GM04503 (cell line): ENCODE measurements at places on chromosomes 1 and 21.

- no peak for DNase-seq
Measured at GRCh38 chr21:42662430-42663199, 9.2 kb downstream of the PDE9A start.

GRCh38 chr1:228059634-228060457, 22.7 kb upstream of the ARF1 start:
- DNase-seq: no peak

GRCh38 chr1:40423264-40423642, 27.0 kb upstream of the ZFP69B start:
- no peak for DNase-seq

- DNase-seq: no peak
Measured at GRCh38 chr21:34343347-34343746, 20.5 kb upstream of the KCNE2 start.

- no peak for DNase-seq
Measured at GRCh38 chr1:102842606-102843005, 265.7 kb downstream of the COL11A1 start.

DNA sequence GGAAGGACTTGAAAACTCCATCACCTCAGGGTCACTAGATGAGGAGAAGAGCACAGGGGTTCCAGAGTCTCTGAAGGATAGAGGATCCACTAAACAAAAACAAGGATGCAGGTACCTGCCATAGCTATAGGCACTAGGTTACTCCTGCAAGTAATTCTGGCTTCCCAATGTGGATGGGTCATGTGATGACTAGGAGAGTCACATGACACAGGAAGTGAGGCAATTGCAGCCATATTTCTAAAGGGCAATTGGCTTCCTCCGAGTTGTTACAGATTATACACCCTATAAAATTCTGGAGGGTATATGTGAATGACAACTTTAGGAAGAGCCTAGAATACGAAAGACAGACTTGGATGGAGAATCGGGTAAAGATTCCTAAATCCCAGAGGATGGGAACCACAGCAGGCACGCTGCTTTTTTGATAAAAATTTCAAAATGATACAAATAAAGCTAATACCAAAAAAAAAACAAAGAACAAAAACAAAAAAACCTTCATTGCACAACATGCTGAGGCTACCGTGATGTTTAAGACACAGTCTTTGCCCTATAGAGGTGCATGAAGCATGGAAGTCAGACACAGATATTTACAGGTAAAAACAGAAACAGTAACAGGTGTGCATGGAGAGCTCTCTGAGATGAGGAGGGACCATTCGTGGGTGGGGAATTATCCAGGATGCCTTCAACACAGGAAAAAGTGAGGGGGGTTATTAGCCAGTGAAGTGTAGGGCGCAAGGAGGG, 10.5 kb downstream of the MTX1 start:
- DNase-seq: no peak

DNA sequence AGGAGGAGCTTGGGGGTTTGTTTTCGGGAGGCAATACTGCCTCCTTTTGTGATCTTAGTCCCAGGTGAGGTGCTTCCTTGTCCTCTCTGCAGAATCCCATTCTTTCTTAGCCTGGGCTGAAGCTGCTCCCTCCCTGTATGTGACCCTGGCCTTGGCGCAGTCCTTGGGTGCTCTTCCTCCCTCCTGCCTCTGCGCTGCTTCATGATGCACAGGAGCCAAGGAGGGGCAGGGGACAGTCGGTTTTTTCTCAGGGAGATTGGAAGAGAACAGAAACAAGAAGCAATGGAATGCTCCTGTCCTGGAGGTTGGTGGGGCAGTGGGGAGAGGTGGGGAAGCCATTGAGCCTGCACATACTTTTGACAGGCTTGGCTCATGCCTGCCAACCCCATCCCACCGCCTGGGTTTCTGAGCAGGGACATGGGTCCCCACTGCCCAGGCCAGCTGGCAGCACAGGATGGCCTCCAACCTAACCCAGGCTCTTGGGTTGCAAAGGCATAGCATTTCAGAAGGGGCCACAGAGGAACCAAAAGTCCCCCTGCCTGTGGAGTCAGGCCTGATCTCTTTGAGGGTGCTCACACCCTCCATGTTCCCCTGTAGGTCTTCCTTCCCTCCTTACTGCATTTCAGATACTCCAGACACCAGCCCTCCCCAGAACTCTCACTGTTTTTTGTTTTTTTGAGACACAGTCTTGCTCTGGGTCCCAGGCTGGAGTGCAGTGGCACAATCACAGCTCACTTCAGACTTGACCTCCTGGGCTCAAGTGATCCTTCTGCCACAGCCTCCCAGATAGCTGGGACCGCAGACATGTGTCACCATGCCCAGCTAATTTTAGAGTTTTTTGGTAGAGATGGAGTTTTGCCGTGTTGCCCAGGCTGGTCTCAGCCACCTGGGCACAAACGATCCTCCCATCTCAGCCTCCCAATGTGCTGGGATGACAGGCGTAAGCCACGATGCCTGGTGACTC, 16.1 kb downstream of the IL6R start:
- no peak for DNase-seq

DNA sequence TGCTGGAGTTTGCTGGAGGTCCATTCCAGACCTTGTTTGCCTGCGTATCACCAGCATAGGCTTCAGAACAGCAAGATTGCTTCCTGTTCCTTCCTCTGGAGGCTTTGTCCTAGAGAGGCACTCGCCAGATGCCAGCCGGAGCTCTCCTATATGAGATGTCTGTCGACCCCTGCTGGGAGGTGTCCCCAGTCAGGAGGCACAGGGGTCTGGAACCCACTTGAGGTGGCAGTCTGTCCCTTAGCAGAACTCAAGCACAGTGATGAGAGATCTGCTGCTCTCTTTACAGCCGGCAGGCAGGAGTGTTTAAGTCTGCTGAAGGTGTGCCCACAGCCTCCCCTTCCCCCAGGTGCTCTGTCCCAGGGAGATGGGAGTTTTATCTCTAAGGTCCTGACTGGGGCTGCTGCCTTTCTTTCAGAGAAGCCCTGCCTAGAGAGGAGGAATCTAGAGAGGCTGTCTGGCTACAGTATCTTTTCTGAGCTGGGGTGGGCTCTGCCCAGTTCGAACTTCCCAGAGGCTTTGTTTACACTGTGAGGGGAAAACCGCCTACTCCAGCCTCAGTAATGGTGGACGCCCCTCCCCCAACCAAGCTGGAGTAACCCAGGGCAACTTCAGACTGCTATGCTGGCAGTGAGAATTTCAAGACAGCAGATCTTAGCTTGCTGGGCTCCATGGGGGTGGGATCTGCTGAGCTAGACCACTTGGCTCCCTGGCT, 205.0 kb downstream of the GPR52 start:
- no peak for DNase-seq

GRCh38 chr1:24009406-24009805, 29.3 kb upstream of the SRSF10 start:
- no peak for DNase-seq

DNA sequence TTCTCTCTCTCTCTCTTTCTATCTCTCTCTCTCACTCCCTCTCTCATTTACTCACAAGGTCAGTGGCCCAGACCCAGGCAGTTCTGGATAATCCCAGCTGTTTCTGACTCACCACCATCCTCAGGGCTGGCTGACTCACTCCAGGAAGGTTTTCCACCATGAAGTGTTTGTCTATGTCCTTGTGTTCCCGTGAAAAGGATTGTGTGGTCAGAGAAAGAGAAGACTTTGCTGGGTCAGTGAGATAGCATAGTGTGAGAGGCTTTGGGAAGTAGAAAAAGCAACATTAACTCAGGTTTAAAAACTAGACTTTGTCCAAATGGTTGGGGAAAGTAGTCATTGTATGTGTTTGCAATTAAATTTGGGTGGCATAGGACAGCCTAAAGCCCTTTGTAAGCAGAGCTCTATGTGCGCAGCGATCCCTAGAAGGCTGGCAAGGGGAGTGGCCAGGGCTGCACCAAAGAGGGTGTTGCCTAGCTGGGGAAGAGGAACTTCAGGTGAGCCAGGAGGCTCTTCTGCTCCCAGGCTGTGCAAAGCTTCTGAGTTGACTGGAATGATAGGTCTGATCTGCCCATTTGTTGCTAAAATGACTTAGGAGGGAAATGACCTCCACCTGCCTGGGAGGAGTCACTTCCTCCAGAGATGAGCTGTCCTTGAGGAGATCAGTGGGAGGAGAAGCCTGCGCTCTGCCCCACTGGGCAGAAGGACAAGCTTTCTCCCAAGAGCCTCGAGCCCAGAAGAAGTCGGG, 4.9 kb upstream of the CAPN2 start:
- peak; percentile 97 for DNase-seq

DNA sequence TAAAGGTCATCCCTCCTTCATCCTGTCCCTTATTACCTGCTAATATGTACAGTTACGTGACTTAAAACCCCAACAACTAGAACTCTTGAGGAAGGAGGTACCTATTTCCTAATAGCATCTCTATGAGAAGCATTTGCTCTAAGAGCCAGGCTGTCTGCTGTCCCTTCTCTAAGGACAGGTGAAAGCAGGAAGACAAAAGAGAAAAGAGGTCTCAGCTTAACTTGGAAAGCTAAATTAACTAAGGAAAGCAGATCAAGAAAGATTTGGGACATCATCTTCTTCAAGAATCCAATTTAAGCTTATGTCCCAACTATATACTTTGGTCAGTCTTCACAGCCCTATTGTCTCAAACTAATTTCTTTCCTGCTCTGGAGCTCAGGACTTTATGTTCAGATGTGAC, 2.9 kb downstream of the EGLN1 start:
- no peak for DNase-seq

DNA sequence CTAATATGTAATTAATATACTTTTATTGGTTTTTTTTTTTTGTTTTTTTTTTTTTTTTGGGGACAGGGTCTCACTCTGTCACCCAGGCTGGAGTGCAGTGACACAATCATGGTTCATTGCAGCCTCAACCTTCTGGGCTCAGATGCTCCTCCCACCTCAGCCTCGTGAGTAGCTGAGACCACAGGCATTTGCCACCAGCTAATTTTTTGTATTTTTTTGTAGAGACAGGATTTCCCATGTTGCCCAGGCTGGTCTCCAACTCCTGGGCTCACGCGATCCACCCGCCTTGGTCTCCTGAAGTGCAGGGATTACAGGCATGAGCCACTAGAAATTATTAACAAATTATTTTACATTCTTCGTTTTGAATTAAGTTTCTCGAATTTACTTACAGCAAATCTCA, 16.8 kb upstream of the POGZ start:
- peak; percentile 53 for DNase-seq

DNA sequence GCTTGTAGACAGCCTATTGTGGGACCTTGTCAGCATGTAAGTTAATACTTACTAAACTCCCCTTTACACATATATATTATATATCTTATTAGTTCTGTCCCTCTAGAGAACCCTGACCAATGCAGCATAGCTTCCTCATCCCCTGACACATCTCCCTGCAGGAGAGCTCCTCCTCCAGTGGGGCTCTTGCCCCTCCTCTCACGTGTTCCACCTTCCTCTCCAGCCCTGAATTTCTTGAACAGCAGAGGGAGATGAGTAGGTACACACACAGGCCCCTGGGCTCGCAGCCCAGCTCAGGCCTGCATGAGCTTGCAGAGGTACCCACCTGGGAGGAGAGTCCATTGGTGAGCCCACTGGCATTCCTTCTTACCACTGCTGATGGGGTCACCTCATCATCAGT, 27.3 kb upstream of the GOLT1A start:
- DNase-seq: no peak

DNA sequence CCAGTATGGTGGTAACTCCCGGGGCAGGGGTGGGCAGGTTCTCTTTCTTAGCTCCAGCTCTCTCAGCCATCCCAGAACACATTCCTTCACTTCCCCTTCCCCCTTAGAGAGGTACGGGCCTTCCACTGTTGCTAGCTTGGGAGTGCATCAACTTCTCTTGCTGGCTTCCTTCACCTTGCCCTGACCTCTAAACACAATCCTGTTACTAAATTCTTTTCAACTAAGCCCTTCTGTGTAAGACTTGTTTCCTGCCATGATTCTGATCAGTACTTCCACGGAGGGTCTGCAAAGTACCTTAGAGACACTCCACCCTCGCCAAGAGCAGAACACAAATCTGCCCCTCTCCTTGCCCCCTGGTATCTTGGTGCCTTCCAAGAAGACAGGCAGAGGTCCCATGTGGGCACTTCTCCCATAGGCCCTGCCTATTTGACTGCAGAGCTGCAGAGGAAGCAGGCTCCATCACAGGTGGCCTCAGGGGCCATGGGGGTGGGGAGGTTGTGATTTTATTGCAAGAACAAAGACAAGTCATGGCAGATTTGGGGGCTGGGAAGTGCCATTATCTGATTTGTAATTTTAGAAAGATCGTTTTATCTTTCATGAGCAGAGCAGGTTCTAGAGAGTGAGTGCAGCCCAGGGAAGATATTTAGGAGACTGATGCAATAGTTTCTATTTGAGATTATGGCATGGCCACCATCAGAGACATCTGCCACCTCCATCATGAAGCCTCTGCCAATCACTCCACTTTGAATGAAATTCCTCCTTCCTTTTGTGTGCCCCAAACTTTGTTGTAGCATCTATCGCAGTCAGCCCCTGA, 182.5 kb upstream of the JUN start:
- DNase-seq: no peak

GRCh38 chr1:38733761-38734160, 125.8 kb downstream of the RRAGC start:
- no peak for DNase-seq

- DNase-seq: no peak
Measured at GRCh38 chr1:242525360-242525722, 844 bp upstream of the PLD5 start.
